ENCODE measurements at places on chromosomes 1 and 21.

- DNase-seq, result no peak
Observed at GRCh38 chr1:206738370-206739366, 31.9 kb upstream of the IL19 start.

DNA sequence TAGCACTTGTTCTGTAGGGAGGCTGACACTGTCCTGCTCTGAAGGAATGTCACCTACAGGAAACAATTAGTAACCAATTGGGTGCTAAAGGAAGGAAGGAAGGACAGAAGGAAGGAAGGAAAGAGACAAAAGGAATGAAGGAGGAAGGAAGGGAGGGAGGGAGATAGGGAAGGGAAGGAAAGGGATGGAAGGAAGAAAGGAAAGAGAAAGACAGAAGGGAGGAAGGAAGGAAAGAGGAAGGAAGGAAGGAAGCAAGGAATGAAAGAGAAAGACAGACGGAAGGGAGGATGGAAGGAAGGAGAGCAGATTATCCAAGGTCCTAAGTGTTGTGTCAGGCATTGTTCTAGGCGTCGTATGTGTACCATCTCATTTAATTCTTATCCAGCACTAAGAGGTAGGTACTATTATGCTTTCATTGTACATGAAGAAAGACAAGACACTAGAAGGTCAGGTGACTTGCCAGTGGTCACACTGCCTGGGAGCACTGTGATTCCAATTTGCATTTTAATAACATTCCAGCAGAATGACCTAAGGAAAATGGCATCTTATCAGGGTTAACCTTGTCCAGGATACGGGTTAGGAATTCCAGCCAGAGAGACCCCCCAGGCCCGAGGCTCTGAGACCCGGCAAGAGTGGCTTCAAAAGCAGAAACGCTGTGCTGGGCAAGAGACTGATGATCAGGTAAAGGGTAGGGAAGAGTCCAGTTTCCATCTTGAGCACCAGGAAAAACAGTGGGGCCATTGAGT lies 29.6 kb downstream of the CLIC6 start:
- DNase-seq, result no peak

DNA sequence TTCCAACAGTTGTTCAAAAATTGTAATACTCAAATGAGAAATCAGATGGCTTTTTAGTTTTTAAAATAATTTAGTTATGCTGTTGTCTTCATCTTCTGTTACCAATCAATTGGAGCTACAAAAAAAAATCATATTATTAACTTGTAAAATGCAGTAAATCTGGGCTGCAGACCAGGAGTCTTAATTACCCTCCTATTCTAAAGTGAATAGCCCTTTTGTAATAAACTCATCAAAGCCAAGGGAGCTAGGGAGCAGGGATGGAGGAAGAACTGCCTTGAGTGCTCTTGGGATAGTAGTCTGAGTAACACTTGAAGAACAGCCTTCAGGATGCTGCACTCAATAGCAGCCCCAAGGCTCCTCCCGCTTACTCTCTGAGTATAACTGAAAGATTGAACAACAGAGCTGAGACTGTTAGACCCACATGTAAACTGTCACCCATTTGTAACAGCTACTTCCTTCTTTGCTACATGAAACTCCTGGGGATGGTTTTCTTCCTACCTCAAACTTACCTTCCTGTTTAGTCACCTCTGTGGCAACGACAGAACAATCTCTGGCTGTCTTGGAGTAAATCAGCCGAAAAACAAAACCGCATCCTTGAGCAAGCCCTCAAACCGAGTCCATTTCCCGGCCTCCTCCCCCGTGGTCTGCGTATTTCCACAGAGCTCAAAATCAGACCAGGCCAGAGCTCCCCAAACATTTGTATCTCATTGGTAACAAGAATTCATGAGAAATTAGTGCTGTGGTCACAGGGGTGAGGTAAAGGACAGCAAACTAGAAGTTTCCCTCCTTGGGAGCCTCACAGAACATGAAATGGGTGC lies 55.9 kb downstream of the CD58 start:
- DNase-seq, result no peak

GRCh38 chr1:216045400-216045799 lies 377.8 kb downstream of the USH2A start:
- DNase-seq, result no peak

GRCh38 chr1:234644928-234645327 lies 35.0 kb upstream of the IRF2BP2 start:
- no peak for DNase-seq

GRCh38 chr1:41175546-41175945 lies 66.6 kb downstream of the SCMH1 start:
- no peak for DNase-seq
